ENCODE measurements at places on chromosomes 11 and 22.

DNA sequence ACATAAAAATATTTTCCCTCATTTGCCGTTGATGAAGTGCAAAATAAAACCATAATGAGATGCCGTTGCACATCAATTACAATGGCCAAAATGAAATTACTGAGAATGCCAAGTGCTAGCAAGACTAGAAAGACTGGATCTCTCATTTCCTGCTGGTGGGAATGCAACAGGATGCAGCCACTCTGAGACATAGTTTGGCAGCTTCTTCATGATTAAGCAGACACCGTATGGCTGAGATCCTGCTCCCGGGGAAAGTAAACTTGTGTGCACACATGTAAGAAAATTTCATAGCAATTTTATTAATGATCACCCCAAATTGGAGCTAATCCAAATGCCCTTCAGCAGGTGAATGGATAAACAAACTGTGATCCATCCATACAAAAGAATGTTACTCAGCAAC, 1013.2 kb downstream of the TBC1D22A start:
- DNase-seq = no peak

DNA sequence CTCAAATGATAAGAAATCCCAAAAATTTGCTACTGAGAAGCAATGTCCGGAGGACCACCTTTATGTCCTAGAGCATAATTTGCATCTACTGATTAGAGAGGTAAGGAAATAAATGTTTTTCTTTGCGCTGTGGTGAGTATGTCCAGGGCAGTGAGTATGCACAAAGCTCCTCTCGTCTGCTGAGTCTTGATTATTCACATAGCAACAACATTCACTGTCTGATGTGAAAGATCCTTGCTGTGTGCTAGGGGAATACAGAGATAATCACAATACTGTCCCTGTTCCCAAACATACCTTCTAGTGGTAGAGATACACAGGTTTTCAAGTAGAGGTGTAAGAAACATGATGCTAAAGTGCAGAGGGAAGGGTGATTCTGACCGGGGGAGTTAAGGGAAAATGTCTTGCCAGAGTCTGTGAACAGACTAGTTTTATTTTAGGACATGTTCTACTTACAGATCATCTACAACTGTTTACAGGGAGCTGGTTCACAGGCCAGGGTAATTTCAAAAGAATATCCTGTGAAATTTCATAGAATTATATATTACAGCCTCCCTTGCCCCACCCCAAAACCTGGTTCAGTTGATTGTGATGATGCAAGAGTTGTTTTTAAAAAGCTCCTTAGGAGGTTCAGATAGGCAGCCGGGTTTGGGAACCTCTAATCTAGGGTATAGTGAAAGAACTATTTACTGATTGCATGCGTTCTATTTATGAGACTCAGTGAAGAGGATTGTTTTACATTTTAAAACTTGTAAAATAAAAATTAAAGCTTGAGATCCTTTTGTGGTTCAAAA, 12.6 kb downstream of the MED17 start:
- no peak for DNase-seq

- no peak for DNase-seq
Observed at GRCh38 chr22:42960531-42961399, 54.2 kb downstream of the PACSIN2 start.

- DNase-seq = no peak
Observed at GRCh38 chr11:114664641-114665040, 13.7 kb upstream of the NXPE2 start.

GRCh38 chr11:86398106-86398505, 23.4 kb downstream of the CCDC81 start:
- DNase-seq = no peak

- no peak for DNase-seq
Observed at GRCh38 chr22:47294576-47294975, 532.1 kb downstream of the TBC1D22A start.

GRCh38 chr11:14742849-14743559, 99.4 kb downstream of the PDE3B start:
- DNase-seq = no peak

DNA sequence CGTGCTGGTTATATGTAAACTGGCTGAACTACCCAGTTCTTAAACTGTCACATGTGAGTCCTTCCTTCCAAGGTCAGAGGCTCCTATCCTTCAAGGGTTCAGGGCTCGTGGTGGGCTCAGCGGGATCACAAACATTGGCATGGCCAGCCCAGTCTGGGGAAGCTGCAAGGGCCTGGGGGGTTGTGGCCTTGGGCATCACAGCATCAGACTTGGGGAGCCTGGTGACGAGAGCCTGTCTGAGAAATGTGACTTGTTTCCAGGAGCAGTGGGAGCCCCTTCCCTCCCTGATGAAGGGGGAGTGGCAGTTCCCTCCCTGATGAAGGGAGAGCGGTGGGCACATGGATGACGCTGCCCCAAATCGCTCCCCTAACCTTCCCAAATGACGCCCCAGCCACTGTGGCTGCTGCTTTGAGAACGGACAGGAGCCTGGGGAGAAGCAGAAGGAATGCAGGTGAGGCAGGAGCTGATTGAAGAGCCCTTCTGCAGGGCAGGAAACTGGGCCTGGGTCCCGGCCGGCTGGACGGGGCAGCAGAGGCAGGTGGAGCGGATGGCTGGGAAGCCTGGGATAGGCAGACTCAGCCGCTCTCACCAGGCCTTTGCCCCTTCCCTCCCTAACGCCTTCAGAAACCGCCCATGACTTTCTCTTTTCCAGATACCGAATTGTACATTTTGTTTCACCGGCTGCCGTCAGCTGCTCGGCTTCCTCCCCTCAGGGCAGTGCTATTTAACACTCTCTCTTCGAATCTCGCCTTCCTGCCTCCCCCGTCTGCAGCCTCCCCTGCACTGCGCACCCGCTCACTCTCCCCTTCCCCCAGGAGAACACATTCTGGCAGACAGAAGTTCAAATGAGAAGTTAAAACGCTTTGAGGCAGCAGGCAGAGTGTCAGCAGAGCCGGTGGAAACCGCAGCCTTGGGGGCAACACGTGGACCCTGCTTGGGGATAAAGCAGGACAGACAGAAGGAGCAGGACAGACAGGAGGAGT, 1486.7 kb downstream of the BRD1 start:
- DNase-seq = no peak

Measured in type B pancreatic cell (in vitro differentiated cells).